ENCODE measurements at places on chromosomes 16 and 17.
A peak's percentile ranks its signal among the peaks of the same experiment; 100 is the strongest.

DNA sequence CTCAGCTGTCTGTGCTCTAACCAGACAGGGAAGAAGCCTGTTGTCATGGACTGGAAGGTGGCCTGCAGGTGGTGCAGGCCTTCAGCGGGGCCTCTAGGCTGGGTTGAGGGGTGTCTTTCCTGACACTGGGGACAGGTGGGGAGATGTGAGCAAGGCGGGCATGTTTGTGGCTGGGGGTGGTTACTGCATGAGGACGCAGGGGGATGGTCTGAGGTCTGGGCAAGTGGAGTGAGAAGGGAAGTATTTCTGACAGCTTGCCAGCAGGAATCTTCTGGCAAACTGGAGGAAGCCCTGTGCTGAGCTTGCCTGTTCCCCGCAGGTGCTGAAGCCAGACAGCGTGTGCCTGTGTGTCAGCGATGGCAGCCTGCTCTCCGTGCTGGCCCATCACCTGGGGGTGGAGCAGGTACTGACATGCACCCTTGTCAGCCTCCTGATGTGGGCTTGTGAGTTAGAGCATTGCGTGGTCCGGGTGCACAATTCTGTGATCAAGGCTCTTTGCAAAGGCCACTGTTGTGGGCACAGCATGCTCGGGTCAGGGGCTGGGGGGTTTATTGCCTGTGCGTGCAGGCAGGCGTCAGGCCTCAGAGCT, 36.2 kb downstream of the PRMT7 start:
- DNase-seq = no peak

- DNase-seq = no peak
Observed at GRCh38 chr17:61490540-61490975, 38.3 kb downstream of the TBX4 start.

DNA sequence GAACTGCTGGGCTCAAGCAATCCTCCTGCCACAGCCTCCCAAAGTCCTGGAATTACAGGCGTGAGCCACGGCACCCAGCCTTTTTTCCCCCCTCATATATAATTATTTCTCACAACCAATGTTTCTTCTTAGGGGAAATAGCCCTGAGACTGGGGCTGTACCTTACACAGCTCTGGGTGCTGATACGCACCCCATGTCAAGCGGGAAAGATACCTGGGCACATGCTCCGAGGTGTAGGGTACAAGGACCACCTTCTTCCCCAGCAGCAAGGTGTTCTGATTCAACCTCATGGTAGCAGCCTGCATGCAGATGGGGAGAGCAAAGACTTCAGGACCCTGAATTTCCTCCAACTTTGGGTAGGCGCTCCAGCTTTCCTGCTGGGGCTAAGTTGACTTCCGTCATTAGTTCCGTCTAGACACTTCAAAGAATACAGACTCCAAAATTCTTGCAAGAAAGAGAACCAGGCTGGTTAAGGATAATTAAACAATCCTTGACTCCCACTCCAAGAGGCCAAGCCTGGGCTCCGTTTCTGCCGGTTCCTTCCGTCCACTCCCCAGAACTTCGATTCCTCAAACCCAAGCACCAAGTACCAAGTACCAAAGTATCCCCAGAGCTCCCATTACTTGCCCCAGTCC, 619 bp downstream of the NAT9 start:
- DNase-seq = no peak

GRCh38 chr17:49525831-49526741, 31.0 kb downstream of the NGFR start:
- DNase-seq = no peak

DNA sequence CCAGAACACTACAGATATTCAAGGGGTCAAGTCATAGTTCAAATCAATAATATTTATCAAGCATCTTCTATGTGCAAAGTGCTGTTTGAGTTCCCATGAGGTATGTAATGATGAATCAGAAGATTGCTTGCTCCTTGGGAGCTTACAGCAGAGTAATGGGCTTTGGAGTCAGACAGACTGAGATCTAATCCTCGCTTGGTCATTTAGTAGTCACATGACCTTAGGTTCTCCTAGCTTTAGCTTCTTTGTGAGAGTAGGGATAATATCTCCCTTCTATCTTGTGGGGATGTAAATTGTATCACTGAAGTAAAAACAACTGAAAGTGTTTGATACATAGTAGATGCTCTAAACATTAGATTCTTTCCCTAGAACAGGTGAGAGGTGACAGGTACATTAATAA, 30.1 kb downstream of the SNX11 start:
- no peak for DNase-seq

GRCh38 chr17:29837531-29837930, 92.5 kb downstream of the SSH2 start:
- DNase-seq = no peak

DNA sequence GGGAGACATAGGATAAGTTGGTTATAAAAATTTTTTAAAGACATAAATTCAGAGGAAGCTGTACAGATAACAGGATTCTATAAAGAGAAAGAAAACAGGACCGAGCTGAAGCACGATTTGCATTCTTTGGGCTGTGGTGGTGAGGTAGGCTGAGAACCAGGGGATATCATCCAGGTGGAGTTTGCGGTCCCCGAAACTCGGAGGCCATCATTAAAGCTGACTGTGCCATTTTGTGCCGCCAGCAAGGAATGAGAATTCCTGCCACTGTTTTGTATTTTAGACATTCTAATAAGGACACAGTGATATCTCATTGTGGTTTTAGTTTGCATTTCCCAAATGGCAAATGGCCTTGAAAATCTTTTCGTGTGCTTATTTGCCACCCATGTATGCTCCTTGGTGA, 197.9 kb downstream of the IRF8 start:
- no peak for DNase-seq

DNA sequence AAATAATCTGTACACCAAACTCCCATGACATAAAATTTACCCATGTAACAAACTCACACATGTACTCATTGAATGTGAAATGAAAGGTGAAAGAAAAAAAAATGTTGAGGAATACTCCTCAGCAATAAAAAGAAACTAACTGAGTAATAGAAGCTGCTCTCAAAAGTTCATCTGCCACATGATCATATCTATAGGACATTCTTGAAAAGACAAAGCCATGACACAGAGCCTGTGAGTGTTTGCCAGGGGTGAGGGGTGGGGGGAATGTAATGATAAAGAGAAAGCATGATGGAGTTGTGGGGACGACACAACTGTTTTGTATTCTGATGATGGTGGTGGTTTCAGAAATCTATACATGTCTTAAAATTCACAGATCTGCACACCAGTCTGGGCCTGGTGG, 52.2 kb upstream of the TMC5 start:
- DNase-seq = no peak

DNA sequence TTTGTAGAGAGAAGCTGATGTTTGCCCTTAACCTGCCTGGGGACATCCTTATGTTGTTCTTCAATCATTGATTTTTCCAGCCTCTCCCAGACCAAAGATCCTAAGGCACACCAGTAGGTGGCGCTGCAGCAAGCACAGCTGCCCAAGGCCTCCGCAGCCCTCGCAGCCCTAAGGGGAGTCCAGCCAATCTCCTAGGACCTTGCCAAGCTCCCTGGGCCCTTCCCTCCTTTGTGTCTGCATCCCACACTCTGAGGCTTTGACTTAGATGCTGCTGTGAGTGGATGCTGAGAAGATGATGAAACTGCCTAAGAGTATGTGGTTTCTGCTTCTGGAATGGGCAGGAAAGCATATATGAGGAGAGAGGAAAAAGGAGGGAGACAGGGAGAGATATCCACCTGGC, 47.1 kb downstream of the SPACA3 start:
- DNase-seq = no peak

DNA sequence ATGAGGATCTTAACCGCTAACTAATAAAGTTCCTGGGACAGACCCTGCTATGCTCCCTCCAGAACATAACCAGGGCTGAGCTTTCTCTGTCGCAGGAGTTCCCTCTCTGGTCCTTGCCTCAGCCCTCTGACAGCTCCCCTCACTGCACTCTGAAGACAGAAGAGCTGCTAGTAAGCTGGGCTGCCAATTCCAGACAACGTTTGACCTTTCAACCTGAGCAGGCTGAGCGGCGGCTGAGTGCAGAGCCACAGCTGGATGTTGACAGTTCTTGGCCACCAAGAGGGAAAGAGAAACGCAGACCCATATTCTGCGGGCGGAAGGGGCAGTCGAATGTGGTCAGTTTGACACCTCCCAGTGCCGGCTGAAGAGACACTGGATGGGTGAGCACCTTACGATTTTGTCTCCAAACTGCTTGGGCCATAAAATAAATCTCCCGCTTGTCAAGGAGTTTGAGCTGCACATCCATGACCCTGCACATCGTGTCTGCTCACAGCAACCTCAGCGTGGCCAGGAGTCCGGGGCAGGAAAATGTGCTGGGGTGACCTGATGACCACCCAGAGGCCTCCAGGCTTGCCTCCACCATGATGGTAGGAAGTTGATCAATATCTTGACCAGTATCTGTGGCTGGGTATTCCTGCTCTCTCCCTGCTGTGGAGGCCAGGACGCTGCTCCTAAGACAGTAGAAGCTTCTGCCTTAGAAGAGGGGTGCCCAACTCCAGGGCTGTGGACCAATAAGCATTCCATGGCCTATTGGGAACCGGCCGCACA, 209.2 kb downstream of the PARN start:
- no peak for DNase-seq

GRCh38 chr17:31397256-31397939, 5.9 kb downstream of the RAB11FIP4 start:
- DNase-seq = no peak

GRCh38 chr16:29126057-29126494, 141.2 kb downstream of the LAT start:
- no peak for DNase-seq

DNA sequence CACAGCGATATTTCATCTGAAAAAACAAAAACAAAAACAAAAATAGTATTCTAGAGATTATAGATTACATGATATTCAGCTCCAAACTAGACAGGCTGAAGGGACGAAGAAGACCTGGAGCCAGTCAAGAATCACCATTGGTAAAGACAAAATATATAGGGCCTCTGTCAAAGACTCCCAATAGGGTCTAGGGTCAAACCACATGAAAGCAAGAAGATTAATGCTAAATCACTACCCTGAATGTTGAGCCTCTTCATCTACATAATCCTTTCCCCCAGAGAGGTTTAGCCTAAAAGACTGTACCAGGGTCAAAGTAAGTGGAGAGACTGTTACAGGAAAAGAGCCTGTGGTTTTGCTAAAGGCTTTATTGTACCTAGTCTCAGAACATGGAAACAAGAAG, 10.8 kb upstream of the NME1 start:
- no peak for DNase-seq

GRCh38 chr16:57384248-57385070, 12.2 kb downstream of the CX3CL1 start:
- no peak for DNase-seq

GRCh38 chr17:56514264-56514663, 79.2 kb upstream of the NOG start:
- DNase-seq = no peak

- DNase-seq = no peak
Observed at GRCh38 chr16:73414638-73415037, 366.7 kb upstream of the ZFHX3 start.

GRCh38 chr17:28261219-28261618, 57.8 kb upstream of the TMEM97 start:
- no peak for DNase-seq

DNA sequence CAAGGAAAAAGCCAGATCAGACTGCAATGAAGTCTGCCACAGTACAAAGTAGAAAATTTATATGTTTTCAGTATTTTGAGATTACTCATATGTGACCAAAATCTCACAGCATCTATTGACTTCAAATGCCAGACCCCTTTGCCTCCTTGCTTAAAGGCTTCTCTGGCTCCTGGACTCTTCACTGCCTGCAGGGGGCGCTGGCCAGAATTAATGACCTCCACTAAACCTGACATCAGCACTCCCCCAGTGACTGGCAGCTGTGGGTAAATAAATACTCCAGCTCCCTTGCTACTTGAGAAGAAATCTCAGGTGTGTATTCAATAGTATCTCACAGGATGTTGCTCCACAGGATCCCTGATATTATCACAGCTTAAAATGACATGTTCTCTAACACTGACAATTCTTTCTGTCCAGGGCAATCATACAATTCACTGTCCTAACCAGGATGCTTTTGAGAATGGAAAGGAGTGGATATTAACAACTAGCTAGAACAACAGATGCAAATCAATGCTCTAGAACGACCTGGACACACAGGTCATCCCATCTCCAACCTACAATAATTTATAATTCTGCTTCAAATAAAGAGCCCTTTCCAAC, 4.0 kb downstream of the BECN1 start:
- peak; percentile 64 for DNase-seq

GRCh38 chr17:82898976-82899514, 59.2 kb upstream of the ZNF750 start:
- DNase-seq = no peak

DNA sequence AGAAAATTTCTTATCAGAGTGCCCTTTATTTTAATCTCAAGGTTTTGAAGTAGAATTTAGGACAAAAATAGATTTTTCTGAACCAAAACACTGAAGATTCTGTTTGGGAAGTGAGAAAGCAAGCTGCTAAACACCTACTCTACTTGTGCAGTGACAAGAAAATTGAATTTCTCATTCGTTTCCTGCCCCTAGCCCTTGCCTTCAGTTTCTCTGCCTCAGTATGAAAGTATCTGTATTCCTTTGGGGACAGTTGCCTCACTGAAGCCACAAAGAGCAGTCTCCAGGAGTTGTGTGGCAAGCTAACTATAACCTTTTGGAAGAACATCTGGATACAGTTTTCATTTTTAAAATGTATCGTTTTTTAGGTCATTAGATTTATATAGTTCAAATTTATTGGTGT, 19.7 kb downstream of the MOSMO start:
- no peak for DNase-seq

- DNase-seq = no peak
Observed at GRCh38 chr16:72191551-72191950, 19.6 kb upstream of the PMFBP1 start.

GRCh38 chr16:31198207-31198882, 4.2 kb downstream of the PYCARD start:
- no peak for DNase-seq

GRCh38 chr16:83939266-83939855, 13.7 kb upstream of the OSGIN1 start:
- DNase-seq = no peak

- no peak for DNase-seq
Observed at GRCh38 chr16:66434619-66435430, 7.7 kb downstream of the BEAN1 start.

DNA sequence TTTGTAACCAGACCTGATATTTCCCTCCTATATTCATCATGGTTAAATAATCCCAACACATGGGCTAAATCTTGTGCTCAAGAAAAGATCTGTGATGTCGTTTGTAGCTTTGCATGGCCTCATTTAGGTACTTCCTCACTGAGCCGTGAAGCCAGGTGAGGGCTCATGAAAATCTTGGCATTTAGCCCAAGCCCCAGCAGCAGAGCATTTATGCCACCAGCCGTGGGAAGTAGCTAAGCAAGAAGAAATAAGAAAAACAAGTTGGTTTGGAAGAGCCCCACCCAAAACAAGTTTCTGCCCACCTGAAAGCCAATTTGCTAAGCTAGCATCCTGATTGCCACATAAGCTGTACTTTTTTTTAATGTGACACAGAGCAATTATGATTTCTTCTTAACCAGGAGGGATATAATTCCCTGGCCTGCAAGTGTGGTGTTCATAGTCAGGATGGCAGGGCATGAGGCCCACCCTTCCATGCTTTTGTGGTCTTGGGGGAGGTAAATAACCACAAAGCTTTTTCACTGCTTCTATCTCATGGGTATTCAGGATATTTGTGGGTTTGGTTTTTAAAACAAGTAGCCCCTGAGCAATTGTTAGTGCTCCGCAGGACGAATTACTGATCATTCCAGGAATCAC, 10.5 kb downstream of the TMIGD1 start:
- DNase-seq = no peak

GRCh38 chr17:57544401-57544800, 200.7 kb downstream of the CCDC182 start:
- no peak for DNase-seq

- no peak for DNase-seq
Observed at GRCh38 chr16:13448346-13448745, 471.6 kb upstream of the ERCC4 start.
